ENCODE measurements at places on chromosomes 16 and 17.

GRCh38 chr16:56915336-56916119 lies 16.4 kb upstream of the HERPUD1 start:
- DNase-seq: no peak

GRCh38 chr17:48757524-48757961 lies 29.0 kb upstream of the HOXB13 start:
- DNase-seq: no peak

DNA sequence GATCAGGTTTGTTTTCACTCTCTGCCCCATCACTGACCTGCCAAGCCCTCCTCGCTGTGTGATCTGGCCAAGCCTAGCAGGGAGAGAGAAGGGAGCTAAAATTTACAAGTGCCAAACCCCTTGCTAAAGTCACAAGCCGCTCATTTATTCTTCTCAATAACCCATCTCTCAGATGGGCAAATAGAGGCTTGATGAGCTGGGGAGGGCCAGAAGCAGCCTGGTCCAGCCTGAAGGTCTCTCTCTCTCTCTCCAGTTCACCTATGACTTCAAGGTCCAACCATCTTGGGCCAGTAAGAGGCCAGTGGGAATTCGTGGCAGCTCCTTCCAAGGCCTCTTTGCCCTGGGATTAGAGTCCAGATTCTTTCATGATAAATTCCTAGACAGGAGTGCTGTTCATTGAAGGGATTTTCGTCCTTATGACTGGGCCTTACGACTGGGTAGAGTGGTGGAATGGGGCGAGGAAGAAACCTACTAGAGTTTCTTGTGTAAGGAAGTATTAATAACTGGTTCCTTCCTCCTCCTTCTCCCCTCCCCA lies 3.4 kb downstream of the CA7 start:
- no peak for DNase-seq

DNA sequence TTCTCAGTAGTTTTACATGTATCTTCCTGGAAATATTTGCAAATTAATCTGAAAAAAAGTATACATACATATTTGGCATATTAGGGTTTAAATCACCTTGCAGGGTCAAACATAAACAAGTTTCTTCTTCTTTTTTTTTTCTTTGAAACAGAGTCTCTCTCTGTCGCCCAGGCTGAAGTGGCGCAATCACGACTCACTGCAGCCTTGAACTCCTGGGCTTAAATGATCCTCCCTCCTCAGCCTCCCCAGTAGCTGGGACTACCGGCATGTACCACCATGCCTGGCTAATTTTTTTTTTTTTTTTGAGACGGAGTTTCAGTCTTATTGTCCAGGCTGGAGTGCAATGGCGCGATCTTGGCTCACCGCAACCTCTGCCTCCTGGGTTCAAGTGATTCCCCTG lies 12.6 kb upstream of the FUS start:
- no peak for DNase-seq

Data from NCI-H187 treated with DMSO at 0.1 percent for 48 hours (cell line).